ENCODE measurements at places on chromosomes 3 and 15.
A peak's percentile ranks its signal among the peaks of the same experiment; 100 is the strongest.

DNA sequence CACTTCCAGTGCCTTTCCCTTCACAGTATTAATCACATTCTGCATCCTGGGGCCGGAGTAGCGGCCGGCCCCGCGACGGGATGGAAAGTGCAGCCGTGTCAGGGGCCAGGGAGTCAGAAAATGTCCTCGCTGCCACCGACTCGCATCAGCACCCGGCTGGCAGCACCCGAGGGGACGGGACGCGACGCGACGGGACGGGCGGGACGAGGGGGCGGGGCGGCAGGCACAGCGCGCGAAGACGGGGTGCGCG is 353 bp downstream of the ATG3 start:
- no peak for DNase-seq

DNA sequence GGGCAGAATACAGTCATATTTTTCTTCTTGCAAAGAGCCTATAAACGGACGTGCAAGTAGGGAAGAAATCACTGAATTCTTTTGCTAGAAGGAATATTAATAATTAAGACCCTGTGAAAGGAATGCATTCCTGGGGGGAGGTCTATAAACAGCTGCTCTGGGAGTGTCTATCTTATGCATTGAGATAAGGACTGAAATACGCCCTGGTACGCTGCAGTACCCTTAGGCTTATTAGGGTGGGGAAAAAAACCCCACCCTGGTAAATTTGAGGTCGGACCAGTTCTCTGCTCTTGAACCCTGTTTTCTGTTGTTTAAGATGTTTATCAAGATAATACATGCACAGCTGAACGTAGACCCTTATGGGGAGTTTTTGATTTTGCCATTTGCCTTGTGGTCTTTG is 100.0 kb upstream of the KBTBD8 start:
- no peak for DNase-seq

- DNase-seq: no peak
These were observed 303.0 kb downstream of the ADAMTS17 start for GRCh38 chr15:100038736-100039135.

GRCh38 chr15:98898122-98898521 is 109.5 kb downstream of the PGPEP1L start:
- DNase-seq: no peak

GRCh38 chr15:90680371-90680935 is 36.7 kb upstream of the BLM start:
- no peak for DNase-seq

DNA sequence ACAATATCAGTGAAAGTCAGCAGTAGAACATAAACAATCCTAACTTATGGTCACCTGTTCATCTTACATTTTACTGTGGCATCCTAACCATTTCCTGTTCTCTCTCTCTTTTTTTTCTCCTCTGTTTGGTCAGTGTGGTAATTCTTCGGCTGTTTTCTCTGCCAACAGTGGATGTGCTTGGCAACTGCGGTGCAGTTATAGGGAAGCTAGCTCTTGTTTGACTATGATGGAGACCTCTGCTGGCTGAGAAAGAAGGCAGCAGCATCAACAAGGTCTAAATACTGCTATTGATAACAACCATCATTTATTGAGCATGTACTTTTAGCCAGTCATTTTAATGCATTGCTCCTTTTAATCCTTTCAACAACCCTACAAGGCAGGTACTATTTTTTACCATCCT is 723 bp upstream of the DRD3 start:
- DNase-seq: peak; percentile 41

GRCh38 chr3:127584734-127585133 is 5.8 kb downstream of the TPRA1 start:
- no peak for DNase-seq

GRCh38 chr3:48544141-48544540 is 12.5 kb downstream of the PFKFB4 start:
- no peak for DNase-seq

DNA sequence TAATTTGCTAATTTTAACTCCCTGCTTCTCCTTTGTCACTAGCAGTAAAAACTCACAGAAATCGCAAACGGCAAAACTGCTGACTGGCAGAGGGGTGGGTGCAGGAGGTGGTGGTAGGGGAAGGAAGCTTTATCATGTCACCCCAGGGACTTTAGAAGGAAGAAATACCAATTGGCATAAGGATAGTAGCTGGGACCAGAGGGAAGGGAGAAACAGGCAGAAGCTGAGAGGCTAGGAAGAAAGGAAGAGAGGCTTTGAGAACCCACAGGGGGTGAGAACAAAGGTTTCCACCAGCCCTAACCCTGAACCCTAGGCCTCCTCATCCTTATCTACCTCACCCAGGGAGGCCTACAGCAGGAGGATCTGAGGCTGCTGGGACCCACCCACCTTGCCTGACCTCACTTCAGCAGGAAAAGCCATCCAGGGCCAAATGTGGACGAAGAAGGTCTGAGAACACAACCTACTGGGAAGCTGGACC is 10.7 kb downstream of the ITGB5 start:
- DNase-seq: no peak

DNA sequence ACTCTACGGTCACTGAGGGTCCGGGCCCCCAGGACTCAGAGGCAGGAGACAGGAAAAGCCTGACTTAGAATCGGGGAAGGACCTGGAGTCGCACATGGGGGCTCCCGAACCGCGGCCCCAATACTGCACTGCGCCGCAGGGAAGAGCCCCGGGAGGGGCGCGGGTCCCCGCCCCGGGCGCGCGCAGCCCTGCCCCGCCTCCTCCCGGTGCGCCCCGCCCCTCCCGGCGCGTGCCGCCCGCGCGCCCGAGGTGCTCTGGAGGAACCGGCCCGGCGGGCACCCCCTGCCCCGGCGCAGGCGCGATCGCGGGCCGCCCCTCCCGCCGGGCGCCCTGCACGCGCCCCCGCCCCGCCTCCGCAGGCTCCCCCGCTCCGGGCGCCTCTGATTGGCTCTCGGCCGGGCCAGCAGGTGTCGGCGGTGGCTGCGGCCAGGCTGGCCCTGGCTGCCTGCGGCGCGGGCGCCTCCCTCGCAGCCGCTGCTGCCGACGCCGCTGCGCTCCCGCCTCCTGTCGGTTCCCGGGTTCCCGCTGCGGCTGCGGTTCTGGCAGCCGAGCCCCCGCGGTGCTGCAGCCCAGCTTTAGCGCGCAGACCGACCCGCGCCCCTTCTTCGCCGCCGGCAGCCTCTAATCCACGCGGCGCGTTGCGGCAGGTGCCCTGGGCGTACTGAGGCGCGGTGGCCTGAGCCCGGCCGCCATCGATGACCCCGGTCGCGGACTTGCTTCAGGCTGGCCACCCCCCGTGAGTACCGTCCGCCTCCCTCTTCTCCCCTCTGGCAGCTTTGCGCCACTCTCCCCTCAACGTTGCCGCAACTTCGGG is at the start of gene MYRIP:
TSS of gene MYRIP (plus strand) at position 429 of the 814 bp plus-strand sequence. CDS start 91,208 bp downstream, outside the sequence.
- peak; percentile 85 for DNase-seq

DNA sequence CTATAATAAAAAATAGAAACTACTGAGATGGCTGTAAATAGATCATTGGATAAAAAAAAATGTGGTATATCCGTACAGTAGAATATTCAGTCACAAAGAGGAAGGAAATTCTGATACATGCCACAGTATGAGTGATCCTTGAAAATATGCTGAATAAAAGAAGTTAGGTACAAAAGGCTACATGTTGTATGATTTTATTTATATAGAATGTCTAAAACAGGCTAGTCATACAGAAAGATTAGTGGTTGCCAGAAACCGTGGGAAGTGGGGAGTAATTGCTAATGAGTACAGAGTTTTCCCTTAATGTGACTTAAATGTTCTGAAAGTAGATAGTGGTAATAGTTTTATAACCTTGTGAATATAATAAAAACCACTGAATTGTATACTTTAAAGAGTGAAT is 24.9 kb upstream of the FAH start:
- DNase-seq: peak; percentile 55

GRCh38 chr3:165359005-165359404 is 162.8 kb upstream of the SLITRK3 start:
- DNase-seq: no peak

- no peak for DNase-seq
These were observed 229.2 kb upstream of the ST8SIA2 start for GRCh38 chr15:92164327-92165000.

DNA sequence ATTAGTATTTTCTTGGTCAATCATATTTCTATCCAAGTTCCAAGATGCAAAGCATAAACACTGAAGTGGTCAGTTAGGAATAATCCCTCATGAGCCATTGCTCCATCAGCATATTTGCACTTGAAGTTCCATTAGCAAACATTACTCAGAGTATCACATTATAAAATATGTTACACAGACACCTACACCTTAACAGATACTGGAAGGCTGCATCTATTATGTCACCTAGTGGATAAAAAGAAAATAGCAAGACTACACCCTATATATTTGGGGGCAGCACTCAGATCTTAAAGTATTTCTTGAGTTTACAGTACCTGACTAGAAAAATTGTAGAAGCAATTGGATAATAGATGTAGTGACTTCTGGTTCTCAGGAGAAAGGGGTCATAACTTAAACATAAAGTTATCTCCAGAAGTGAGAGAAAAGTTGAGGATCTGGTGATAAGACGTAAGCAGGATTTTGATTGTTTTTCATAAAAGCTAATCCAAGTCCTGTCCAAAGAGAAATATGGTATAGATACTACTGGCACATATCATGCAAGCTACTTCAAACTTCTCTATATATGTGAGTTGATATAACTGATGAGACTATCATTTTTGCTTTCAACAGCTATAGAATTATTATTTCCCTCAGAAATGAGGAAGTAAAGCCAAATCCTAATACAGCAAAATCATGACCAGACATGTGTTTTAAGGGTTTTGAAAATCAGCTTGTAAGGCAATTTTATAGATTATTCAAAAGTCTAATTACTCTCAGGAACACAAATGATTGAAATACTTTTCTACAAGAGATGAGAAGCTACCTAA is 422.2 kb downstream of the GBE1 start:
- DNase-seq: peak; percentile 11

DNA sequence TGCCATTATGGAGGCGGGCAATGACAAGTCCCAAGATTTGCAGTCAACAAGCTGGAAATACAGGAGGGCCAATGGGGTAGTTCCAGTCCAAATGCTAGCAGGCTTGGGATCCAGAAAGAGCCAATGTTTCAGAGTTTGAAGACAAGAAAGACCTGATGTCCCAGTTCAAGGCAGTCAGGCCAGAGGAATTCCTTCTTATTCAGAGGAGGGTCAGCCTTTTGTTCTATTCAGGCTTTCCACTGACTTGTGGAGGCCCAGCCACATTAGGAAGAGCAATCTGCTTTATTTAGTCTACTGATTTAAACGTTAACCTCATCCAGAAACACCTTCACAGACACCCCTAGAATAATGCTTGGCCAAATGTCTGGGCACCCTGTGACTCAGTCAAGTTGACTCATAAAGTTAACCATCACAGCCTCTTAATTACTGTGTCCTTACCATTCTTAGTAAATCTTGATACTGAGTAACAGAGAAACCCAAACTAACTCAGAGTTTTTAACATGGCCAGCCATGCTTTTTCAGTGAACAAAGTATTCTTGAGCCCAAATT is 50.9 kb upstream of the NPHP3 start:
- no peak for DNase-seq

GRCh38 chr15:52213206-52213605 is 22.0 kb upstream of the GNB5 start:
- no peak for DNase-seq

DNA sequence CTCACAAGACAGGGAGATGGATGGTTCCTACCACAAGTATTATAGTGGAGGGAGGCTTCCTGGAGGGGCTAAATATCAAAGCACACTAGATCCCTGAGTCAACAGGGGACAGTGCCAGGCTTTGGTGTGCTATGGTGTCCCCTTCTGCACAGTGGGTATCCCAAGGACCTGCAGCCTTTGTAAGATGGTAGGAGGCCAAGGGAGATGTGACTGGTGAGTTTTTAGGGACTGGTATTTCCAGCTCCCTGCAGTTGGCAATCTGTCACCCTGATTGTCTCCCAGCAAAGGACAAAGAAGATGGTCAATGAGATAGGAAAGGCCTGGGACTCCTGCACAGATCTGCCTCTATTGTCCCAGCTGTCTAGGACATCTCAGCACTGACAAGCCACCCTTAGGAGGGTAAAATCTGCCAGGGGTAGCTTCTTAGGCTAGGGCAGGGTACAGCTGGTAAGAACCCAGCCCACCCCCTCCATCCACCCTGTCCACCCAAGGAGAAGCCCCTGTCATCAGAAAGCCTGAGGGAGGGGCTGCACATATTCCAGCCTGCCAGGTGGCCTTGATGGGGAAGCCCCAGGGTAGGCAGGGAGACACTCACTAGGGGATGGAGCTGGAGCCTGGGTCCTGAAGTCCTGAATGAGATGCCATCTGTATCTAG is 631 bp downstream of the CYP1A1 start:
- no peak for DNase-seq

Measured in lung microvascular endothelial cell (primary cell).